ENCODE measurements at places on chromosomes 4 and X. TPM values are rescaled to one million over a fixed set of nuclear protein-coding genes. Genes with fewer than 3 reads are reported as not detected.

RAB39B gene
- polyA plus RNA-seq: 0.26 TPM

GRCh38 chrX:54937416-54937815 is 16.8 kb downstream of the TRO start:
- no peak for DNase-seq

CFI gene
- polyA plus RNA-seq: 3.0 TPM

- no peak for DNase-seq
These were observed 148.9 kb downstream of the AFF2 start for GRCh38 chrX:148649145-148649795.

DNA sequence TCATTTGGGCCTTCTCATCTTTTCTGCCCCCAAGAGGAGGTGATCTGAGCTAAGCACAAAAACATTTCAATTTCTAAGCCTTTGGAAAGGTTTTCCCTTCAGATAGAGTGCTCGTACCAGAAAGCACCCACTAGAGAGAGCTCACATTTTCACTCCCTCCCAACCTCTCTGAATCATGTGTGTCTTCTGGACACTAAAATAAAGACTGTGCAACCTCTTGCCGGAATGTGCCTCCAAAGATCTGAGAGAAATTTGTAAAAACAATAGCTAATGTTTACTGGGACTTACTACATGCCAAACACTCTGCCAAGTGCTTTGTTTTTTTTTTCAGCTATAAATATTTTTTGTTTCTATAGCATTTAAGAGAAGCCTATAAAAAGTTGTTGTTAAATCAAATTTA is 120.6 kb upstream of the LNX1 start:
- DNase-seq: no peak

DNA sequence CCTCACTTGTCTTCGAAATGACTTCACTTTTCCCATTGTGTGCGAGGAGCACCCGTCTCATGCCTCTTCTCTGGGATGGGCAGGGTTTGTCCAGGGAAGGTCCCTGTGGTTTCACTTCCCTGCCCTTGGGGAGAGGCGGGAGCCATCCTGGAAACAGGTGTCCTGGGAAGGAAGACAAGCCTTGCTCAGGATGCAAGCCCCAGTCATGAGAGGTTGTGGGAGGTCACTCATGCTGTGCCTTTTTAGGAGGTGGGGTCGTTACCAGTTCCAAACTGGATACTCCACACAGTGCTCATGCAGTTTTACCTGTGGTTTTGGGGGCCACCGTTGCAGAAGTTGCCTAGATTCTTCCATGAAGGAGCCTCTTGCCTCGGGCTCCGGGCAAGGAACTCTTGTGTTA is 3.8 kb downstream of the RGS12 start:
- DNase-seq: no peak

FABP2 gene
- not detected for polyA plus RNA-seq

GRCh38 chrX:57044245-57044644 is 48.9 kb upstream of the SPIN3 start:
- DNase-seq: no peak

- no peak for DNase-seq
These were observed 64.9 kb downstream of the HMGB2 start for GRCh38 chr4:173269280-173269679.

DNA sequence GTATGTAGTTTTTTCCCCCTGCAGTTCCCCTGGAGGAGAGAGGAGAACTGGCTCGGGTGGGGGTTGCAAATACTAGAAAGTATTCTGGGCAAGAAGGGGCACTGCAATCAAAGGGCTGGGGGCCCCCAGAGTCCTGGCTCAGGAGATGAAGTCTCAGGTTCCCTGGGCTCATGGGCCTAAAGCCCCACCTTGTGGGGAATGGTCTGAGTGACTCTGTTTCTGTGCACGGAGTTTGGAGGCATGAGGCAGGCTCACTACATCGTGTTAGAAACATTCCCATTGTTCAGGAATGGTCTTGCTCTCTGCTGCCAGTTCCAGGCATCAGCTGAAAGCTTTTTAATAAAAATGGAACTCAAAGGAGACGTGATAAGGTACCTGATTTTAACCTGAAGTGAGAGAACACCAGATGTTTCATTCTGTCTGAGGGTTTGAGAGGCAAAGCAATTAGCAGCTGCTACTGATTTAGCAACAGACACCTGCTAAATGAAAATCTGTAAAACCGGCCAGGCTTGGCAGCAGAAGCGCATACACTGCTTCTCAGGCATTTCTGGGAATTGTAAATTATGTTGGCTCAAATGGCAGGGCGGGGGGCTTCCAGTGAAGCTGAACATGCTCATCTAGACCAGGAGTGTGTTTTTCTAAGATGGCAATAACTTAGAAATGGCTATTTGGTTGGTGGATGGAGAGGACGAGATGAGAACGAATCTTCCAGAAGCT is 122.7 kb downstream of the TMEM164 start:
- DNase-seq: no peak

- DNase-seq: no peak
These were observed 351.0 kb upstream of the NR3C2 start for GRCh38 chr4:148793221-148793620.

DNA sequence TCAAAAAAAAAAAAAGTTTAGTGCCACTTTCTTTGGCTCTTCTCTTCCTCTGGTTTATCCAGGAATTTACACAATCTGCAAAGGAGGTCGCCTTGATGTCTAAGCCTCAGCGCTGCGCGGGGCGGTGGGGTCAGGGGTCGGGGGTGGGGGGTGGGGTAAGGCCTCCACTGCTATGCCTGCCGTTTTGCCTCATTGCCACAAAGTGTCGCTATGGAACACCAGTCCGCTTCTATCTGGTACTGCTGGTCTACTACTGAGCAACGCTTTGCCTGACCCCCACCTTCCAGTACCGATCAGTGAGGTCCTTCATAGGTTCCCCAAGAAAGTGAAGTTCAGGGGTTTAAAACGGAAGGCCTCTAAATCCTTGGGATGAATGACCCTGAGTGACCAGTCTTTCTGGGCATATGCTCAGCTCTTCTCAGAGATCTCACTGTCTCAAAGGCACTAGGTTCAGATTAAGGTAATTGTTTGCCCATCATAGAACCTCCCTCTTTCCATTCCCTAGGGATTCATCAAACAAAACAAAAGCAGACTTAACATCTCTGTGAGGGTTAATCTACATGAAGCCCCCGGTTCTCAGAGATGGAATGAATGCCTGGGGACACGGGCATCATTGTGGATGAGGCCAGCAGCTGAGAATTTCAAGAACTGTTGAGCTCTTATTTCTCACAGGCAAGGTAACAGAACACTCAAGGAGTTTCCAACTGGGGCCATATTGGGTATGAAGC is 16.9 kb upstream of the TSR2 start:
- no peak for DNase-seq

NAT8L gene
- 0.02 TPM for polyA plus RNA-seq

DNA sequence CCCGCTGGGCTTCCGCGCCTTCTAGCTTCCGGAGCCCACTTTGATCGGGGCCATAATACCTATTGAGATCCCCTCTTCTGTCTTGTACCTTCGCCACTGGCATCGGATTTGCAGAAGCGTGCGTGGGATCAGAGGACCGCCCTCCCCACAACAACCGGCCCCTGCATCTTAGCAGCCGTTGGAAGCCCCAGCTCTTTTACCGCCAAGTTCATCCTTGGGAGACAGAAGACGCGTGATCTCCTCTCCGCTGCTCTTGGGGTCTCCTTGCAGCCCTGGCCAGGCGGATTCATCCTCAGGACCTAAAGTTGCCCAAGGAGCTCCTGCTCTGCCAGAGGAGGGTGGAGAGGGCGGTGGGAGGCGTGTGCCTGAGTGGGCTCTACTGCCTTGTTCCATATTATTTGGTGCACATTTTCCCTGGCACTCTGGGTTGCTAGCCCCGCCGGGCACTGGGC is 1.6 kb downstream of the SLIT2 start:
- DNase-seq: no peak

DNA sequence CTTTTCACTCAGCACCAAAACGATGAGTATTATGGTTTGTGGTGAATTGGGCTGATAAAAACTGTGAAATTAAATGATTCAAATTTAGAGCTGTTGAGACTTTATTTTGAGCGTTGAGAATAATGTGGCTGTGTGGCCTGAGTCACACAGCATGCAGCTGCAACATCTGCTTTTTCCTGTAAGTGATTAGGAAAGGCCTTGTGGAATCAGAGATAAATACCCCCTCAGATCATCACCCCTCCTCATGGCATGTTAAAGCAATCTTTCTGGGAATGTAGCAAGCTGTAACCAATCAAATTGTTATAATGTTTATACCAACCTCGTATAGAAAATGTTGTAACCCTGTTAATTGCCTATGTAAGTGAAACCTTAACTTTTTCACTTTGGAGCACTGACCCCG is 90.0 kb upstream of the GRPR start:
- no peak for DNase-seq

DNA sequence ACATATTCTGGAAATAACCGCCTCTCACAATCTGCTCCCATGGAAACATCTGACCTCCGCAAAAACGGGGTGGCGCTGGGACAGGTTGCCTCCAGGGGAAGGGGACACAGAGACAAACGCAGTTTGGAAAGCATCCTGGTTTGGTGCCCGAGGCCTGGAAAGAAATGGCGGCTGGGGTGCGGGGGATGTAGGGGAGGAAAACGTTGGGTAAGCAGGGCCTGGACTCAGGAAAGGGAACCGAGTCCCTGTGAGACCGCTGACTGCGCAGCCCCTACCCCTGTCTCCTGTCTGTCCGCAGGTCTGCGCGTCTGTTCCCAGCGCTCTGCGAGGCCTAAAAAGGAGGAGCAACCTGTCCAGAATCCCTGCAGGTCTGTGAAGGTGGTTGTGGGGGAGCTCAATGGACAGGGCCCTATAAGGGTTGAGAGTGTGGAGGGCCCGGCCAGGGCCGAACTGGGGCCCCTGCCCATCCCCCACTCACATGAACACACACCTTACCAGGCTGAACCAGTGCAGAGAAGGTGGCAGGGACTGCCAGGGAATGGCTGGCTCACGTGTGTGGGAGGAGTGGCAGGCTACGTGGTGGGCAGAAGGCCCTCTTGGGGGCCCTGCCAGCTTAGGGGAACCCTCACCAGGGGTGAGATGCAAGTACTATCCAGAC is 672 bp downstream of the TCEAL3 start:
- no peak for DNase-seq

GRCh38 chrX:154030266-154030665 is 10.6 kb upstream of the IRAK1 start:
- DNase-seq: no peak

DNA sequence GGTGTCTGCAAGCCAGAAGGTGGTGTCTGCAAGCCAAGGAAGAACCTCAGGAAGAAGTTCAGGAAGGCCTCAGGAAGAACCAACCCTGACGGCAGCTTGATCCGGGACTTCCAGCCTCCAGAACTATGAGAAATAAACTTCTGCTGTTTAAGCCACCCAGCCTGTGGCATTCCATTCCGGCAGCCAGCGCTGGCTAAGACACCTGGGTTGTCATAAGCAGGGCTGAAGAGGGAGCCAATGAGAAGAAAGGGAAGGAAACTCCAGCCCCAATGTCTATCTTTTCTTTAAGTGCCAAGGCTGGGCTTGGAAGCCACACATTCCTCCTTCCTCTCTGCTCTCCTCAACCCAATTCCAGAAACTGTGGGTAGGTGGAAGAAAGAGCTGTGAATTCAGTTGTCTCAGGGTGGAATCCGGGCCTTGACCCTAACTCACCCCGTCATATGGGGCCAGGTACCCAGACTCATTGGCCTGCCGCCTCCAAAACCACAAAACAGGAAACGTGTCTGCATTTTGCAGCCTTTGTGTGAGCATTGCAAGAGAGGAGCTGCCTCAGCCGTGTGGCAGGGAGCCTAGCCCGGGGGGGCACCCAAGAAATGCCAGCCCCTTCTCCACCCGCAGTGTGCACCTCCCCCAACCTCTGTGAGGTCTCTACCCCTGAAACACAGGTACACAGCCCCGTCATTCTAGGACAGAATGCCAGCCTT is 26.8 kb downstream of the CRMP1 start:
- no peak for DNase-seq

DNA sequence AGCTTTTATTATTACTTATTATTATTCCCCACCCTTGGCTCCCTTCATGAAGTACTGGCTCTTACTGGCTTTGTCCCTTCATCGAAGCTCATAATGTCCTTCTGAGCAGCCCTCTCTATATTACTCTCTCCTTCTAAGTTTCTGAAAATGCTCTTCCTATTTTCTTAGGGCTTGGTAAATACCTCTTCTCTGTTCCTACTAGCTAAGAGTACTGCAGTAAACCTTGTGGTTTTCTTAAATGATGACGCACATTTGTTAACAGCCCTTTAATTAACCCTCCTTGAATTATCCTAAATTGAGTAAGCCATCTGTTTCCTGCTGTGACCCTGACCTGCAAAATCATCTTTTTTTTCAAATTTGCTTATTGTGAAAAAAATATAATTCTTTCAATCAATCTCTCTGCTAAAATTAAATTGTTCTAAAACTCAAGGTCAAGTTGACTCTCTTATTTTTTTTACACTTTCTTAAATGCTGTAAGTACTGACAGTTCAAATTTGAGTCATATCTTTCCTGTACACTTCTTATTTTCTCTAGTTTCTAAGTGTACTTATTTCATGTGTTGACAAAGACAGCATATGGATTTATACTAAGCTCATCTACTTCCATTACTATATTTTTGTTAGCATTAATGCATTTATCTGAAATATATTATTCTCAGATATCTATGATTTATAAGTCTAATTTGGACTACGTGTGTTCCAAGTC is 148.9 kb downstream of the ADAM29 start:
- DNase-seq: no peak

SSX1 gene
- polyA plus RNA-seq: not detected

All from BJ (cell line).